ENCODE measurements at places on chromosomes 12 and 14. TPM values are rescaled to one million over a fixed set of nuclear protein-coding genes. Genes with fewer than 3 reads are reported as not detected.

KRT3 gene
- not detected for total RNA-seq

DNA sequence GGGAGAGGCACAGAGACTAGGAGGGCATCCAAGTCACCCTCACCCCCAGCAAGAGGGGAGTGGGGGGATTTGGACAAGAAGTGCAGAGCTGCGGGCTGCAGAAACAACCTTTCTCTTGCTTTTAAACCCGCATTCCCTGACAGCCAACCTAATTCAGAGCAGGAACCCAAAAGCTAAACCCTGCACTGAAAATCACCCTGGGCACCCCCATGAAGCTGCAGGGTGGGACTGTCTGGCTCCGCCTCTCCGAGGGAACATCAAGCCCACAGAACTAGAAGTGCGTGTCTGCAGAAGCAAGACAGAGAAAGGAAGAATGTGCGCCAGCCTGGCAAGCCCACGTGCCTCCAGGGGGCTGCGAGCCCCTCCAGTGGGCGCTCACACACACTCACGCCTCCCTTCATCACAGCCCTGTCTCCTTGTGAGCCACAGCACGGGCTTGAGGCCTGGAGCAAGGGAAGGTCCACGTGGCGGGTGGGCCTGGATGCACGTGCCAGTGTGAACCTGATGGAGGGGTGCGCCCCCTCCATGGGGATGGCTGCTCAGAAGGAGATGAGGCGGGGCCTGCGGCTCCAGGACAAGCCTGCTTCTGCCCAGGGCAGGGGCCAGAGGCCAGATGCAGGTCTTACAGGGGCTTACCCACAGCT is 27.8 kb upstream of the PNMA1 start:
- no peak overlapping the region for H3K27ac ChIP-seq
- no peaks in the 10 kb centered on the region for H3K27me3 ChIP-seq
- H3K4me1 ChIP-seq = peaks cover 46% of the 10 kb centered on the region
- DNase-seq = no peak
- peaks cover 17% of the 10 kb centered on the region for H3K36me3 ChIP-seq

- no peaks in the 10 kb centered on the region for H3K27me3 ChIP-seq
- DNase-seq = no peak
- H3K4me3 ChIP-seq = no peak overlapping the region
- H3K27ac ChIP-seq = no peak overlapping the region
Measured at GRCh38 chr14:44565968-44566367, 58.9 kb upstream of the FSCB start.

GRCh38 chr12:111048991-111049390 is 128.6 kb upstream of the MYL2 start:
- DNase-seq = no peak
- no peaks in the 10 kb centered on the region for H3K27me3 ChIP-seq
- H3K27ac ChIP-seq = no peak overlapping the region
- no peak overlapping the region for H3K4me3 ChIP-seq
- H3K36me3 ChIP-seq = no peaks in the 10 kb centered on the region

CLEC7A gene
- total RNA-seq = not detected

- H3K4me3 ChIP-seq = no peak overlapping the region
- H3K27me3 ChIP-seq = no peaks in the 10 kb centered on the region
- peak; percentile 66 for DNase-seq
- H3K36me3 ChIP-seq = no peaks in the 10 kb centered on the region
Measured at GRCh38 chr12:125247477-125247876, 182.2 kb downstream of the AACS start.

- no peaks in the 10 kb centered on the region for H3K36me3 ChIP-seq
- H3K4me1 ChIP-seq = no peaks in the 10 kb centered on the region
- no peak overlapping the region for H3K4me3 ChIP-seq
- no peaks in the 10 kb centered on the region for H3K27me3 ChIP-seq
Measured at GRCh38 chr12:5586201-5586600, 154.3 kb downstream of the NTF3 start.

DNA sequence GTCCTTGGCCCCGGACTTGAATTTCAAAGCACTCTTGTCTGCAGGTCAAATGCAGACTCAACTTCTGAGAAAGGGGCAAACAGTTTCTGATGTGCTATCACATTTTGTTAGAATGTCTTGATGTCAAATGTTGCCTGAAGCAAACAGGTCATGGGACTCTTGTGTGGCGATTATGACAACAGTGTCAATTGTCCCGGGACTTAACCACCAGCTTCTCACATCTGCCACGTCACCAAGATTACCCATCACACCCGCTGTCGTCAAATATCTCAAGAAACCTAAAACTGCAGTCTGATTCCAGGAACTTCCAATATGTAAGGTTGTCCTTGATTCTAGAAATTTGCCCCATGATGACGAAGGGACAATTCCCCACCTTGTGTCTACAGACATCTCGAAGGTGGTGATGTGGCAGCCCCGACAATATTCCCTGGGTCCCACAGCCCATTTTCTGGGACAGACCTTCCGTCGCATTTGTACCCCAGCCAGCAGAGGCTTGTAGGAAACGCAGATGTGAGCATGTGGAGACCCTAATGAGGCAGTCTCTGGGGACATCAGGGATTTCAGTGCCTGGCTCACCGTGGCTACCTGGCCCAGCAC is 21.3 kb downstream of the LRTM2 start:
- peaks cover 31% of the 10 kb centered on the region for H3K4me1 ChIP-seq
- DNase-seq = no peak
- no peak overlapping the region for H3K4me3 ChIP-seq
- no peaks in the 10 kb centered on the region for H3K27me3 ChIP-seq
- no peaks in the 10 kb centered on the region for H3K36me3 ChIP-seq
- no peak overlapping the region for H3K27ac ChIP-seq

FBRSL1 gene
- total RNA-seq = 4.0 TPM

- no peak for DNase-seq
- H3K27ac ChIP-seq = no peak overlapping the region
- no peaks in the 10 kb centered on the region for H3K27me3 ChIP-seq
- H3K4me3 ChIP-seq = no peak overlapping the region
- H3K36me3 ChIP-seq = no peaks in the 10 kb centered on the region
Measured at GRCh38 chr14:101024686-101025085, 121.2 kb upstream of the RTL1 start.

- H3K27ac ChIP-seq = no peak overlapping the region
- no peak overlapping the region for H3K4me3 ChIP-seq
- H3K27me3 ChIP-seq = no peaks in the 10 kb centered on the region
- H3K36me3 ChIP-seq = peaks cover 72% of the 10 kb centered on the region
- DNase-seq = no peak
- no peaks in the 10 kb centered on the region for H3K4me1 ChIP-seq
Measured at GRCh38 chr14:34810028-34810427, 65.1 kb downstream of the BAZ1A start.
